Inflammatory macrophage treated with lipopolysaccharide for 4 hours (primary cell): ENCODE measurements at places on chromosomes 4 and X.

- DNase-seq: no peak
These were observed 64.4 kb downstream of the SLC9A7 start for GRCh38 chrX:46694549-46694948.

DNA sequence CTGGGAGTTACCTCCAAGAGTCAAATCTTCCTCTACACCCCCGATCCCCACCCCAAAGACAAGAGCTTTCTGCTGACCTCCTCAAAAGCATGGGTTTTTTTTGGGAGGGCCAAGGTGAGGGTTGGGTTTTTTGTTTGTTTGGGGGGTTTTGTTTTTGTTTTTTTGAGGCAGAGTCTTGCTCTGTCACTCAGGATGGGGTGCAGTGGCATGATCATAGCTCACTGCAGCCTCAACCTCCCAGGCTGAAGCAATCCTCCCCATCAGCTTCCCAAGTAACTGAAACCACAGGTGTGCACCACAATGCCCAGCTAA, 18.7 kb upstream of the WFS1 start:
- no peak for DNase-seq

GRCh38 chrX:150627957-150628356, 59.5 kb downstream of the MTM1 start:
- no peak for DNase-seq

DNA sequence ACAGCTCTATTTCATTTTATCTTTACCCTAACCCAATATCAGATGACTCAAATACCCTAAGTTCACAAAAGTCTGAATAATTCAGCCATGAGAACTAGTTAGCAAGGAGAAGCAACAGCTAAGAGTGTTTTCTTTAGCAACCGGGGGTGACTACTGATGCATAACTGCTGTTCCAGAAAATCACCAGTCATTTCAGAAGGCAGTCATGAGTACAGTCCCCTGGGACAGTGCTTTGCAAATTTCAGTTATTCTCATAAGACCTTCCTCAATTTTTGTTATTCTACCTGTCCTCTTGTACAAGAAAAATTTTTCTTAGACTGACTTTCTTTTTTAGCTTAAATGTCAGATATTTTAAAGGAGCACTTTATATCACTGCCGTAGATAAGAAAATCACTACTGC, 16.4 kb downstream of the BANK1 start:
- DNase-seq: no peak

- DNase-seq: no peak
These were observed 4.7 kb upstream of the MSX1 start for GRCh38 chr4:4854649-4855295.

- peak; percentile 52 for DNase-seq
These were observed 339 bp downstream of the TBC1D9 start for GRCh38 chr4:140755774-140756318.

DNA sequence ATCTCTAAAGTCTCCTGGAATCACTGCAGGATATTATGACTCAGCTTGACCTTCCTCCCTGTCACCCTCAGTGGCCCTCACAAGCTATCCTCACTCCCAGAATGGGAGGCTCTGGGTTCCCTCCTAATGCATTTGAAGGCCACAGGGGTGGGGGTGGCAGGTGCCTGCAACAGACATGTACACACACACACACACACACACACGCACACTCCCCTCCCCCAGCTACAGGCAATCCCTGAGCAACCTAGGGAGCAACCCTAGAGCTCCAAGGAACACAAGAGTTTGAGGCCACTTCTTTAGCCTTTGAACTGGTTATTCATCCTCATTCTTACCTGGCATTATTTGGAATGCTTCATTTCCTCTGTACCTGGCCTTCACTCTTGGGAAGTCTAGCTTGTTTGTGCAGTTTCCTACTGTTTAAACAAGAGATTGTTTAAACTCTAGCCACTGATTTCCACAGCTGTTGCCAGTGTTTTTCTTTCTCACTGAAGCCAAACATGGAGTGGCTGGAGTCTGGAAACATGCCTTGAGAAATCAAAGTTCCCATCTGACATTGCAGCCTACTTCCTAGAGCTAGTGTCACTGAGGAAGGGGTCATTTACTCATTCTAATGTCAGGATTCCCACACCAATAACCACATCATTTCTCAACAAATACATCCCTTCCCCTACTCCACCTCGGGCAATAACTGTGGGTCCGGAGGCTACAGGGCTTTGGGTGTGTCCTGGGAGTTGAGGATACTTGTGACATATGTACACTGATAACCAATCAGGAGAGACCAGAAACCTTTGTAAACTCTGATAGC, 37.7 kb downstream of the MAOA start:
- DNase-seq: no peak

- no peak for DNase-seq
These were observed 44.2 kb upstream of the PRSS12 start for GRCh38 chr4:118396881-118397622.

- DNase-seq: no peak
These were observed 83.9 kb downstream of the PTTG2 start for GRCh38 chr4:38044060-38044459.

DNA sequence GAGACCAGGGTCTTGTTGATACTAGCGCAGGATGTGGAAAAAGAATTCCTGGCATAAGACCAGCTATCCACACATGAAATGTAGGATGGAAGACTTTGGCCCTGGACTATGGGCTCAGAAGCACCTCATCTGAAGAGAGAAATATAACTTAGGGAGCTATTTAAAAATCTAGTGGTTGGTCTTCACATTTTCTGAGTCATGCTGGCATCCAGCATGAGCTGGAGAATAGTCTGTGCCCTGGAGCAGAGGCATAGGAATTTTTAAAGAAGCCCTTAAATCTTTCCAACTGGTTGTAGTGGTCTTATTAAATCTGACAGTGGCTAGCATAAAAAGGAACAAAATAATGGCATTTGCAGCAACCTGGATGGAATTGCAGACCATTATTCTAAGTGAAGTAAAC, 86.3 kb downstream of the SMARCA5 start:
- DNase-seq: no peak

GRCh38 chr4:2497931-2498330, 29.0 kb downstream of the RNF4 start:
- DNase-seq: peak; percentile 91

GRCh38 chr4:106401157-106401556, 32.6 kb upstream of the GIMD1 start:
- DNase-seq: no peak

DNA sequence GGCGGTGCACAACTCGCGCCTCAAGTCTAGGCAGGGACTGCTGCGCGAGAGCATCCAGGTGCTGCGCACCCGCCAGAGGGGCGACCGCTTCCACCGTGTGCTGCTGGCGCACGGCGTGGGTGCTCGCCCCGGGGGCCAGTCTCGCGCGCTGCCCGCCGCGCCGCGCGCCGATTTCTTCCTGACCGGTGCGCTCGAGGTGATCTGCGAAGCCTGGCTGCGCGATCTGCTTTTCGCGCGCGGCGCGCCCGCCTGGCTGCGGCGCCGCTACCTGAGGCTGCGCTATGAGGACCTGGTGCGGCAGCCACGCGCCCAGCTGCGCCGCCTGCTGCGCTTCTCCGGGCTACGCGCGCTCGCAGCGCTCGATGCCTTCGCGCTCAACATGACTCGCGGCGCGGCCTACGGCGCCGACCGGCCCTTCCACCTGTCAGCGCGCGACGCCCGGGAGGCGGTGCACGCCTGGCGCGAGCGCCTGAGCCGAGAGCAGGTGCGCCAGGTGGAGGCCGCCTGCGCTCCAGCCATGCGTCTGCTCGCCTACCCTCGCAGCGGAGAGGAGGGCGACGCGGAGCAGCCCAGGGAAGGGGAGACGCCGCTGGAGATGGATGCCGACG, 1.3 kb downstream of the CHST7 start:
- DNase-seq: no peak

GRCh38 chrX:9698576-9698975, 67.1 kb downstream of the GPR143 start:
- no peak for DNase-seq

GRCh38 chr4:76806346-76806745, 91.6 kb downstream of the SOWAHB start:
- no peak for DNase-seq

DNA sequence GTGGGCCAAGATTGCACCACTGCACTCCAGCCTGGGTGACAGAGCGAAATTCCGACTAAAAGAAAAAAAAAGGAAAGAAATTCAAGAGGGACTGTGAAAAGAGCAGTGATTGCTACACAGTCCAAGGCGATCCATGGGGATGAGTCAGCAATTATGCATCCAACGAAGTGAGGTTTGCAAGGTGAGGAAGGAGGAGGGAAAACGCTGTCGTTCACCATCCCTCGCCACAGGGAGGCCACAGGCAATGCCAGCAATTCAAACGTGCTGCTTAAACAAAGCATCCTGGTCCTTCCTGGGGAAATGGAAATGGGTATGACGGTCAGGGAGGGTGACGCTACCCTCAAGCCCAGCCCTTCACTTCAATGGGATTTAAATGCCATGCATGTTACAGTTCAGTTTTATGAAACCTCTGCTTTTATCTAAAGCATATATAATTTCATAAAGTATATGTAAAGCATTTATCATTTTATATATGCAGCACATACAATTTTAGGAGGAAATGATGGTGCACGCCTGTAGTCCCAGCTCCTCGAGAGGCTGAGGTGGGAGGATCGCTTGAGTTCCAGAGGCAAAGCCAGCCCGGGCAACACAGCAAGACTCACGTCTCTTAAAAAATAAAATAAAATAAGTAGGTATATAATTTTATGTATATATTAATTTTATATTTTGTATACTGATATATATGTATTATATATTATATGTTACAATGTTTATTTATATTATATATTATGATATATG, 108.7 kb downstream of the DHRSX start:
- DNase-seq: no peak

DNA sequence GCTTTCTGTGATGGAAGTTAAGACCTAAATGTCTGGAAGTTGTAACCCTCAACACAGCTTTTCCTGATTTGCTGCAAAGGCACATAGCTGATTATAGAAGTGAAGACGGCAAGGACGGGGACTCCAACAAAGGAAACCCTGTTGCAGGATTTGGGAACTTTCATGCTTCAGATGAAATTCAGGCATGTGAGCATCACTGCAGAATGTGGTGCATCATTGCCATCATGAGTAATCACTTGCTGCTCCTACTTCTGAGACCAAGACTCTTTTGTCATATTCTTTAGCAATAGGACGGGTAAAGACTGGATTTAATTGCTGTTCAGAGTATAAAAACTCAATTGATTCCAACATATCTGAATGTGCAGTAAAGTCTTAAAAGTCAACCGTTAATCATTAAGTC, 35.8 kb downstream of the YIPF6 start:
- peak; percentile 46 for DNase-seq

GRCh38 chrX:47218280-47218919, at the start of gene CDK16:
Gene CDK16 (plus strand): TSS chrX:47218681. CDS start chrX:47223558, 4,877 bp downstream.
- peak; percentile 76 for DNase-seq

DNA sequence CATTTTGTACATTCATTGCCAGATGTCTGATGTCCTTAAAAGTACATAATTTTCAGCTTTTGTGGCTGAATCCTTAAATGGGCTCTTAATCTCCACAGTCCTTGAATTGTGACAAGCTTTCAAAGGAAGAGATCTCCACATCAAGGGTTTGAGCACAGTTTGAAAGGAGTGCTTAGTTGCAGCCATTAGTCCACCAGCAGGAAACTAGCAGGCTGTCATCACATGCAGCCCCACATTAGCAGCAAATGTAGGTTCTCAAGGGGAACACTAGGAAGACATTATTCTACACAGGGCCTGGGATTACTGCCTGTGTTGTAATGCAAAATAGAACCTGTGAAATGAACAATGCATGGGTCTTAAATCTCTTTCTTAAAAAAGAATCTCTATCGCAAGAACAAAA, 173.2 kb downstream of the CBLL2 start:
- no peak for DNase-seq
